ENCODE measurements at places on chromosomes 7 and 10.

- no peak for DNase-seq
Observed at GRCh38 chr7:63112764-63113712, 885.6 kb upstream of the ZNF722 start.

DNA sequence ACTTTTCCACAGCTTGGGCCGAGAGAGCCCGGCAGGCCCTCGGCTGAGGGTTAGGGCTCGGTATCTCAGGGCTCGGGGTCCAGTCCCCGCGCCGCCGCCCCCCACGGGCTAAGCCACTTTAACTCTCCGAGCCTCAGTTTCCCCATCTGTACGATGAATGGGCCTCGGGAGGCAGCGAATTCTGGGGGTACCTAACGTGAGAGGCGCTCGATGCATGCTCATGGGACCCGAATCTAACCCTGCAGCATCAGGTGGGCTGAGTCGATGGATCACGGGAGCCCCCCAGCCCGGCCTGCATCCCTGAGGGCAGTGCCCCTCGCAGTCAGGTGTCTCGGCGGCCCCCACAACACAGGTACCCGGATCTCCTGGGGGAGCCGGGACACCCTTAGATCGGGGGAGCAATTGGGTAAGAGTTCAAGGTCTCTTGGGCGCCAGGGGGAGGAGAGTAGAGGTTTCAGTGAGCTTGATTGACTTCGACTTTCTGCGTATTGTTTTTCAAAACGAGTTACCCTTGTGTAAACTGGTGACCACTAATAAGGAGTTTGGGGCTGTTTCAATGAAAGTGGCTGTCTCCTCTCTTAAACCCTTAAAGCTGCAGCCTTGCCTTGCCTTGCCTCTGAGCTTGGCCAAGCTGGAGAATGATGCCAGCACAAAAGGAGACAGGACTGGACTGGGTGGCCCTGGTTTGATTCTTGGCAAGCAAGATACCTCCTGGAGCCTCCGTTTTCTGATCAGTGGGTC is 631 bp downstream of the POR start:
- DNase-seq: no peak

- no peak for DNase-seq
Observed at GRCh38 chr10:131983780-131984179, 2.1 kb upstream of the BNIP3 start.

DNA sequence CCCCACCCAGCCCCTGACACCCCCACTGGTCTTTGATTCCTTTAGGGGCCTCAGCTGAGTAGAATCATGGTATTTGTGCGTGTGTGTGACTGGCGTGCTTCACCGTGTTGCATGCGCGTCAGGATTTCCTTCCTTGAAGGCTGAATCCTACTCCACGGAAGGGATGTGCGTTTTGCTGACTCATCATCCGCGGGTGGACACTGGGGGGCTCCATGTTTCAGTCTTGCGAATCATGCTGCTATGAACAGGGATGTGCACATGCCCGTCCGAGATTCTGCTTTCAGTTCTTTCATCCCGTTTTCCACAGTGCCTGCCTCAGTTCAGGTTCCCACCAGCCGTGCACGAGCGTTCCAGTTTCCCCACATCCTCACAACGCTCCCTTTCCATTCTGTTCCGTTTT is 20.9 kb upstream of the JAKMIP3 start:
- DNase-seq: no peak

GRCh38 chr10:102834143-102834542 is 3.1 kb downstream of the CYP17A1 start:
- DNase-seq: no peak

GRCh38 chr7:33650828-33651227 is 254.5 kb upstream of the BMPER start:
- no peak for DNase-seq

- no peak for DNase-seq
Observed at GRCh38 chr10:23322082-23322481, 22.5 kb downstream of the C10orf67 start.

DNA sequence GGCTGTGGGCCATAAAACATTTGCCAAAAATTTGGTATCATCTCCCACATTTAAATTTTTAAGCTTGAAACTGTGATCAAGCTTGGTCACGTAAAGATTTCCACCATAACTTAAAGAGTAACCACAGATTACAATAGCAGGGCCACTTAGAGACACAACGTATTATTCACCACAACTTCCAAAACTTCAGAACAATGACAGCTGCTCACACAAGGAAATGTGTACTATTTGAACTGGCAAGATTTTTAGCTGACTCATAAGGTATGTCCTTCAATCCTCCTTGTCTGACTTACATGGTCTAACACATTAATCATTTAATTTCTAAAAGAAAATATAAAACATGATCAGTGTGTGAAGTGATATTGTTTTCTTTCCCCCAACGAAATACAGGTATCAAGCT is 234.5 kb downstream of the PARD3 start:
- DNase-seq: no peak

DNA sequence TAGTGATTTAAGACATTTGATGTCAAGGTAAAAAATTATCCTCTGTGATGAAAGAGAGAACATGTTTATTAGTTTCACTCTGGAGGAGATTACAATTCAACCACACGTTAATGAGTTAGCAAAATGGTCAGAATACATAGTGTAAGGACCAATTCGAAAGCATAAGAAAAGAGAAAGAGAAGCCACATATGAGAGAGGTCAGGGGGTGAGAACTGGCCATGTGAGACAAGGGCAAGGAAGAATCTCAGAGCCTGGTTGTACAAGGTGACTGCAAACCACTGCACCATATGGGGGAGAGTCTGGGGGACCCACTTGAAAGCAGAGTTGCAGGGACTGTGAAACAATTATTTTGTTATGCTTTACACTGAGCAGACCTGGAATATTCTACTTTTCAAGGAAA is 27.7 kb upstream of the BET1 start:
- DNase-seq: no peak

DNA sequence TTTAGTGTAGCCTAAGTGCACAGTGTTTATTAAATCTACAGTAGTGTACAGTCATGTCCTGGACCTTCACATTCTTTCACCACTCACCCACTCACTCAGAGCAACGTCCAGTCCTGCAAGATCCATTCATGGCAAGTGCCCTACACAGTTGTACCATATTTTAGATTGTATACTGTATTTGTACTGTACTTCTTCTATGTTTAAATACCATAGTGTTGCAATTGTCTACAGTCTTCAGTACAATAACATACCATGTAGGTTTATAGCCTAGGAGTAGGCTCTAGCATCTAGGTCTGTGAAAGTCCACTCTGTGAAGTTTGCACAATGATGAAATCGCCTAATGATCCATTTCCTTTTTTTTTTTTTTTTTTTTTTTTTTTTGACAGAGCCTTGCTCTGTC is 12.0 kb downstream of the EEPD1 start:
- DNase-seq: no peak

GRCh38 chr10:23081891-23082290 is 13.5 kb upstream of the MSRB2 start:
- no peak for DNase-seq

- DNase-seq: no peak
Observed at GRCh38 chr7:69908454-69908853, 310.2 kb downstream of the AUTS2 start.

- no peak for DNase-seq
Observed at GRCh38 chr7:26329520-26330255, 38.0 kb downstream of the SNX10 start.

- no peak for DNase-seq
Observed at GRCh38 chr10:86665868-86666267, 2.4 kb upstream of the LDB3 start.

DNA sequence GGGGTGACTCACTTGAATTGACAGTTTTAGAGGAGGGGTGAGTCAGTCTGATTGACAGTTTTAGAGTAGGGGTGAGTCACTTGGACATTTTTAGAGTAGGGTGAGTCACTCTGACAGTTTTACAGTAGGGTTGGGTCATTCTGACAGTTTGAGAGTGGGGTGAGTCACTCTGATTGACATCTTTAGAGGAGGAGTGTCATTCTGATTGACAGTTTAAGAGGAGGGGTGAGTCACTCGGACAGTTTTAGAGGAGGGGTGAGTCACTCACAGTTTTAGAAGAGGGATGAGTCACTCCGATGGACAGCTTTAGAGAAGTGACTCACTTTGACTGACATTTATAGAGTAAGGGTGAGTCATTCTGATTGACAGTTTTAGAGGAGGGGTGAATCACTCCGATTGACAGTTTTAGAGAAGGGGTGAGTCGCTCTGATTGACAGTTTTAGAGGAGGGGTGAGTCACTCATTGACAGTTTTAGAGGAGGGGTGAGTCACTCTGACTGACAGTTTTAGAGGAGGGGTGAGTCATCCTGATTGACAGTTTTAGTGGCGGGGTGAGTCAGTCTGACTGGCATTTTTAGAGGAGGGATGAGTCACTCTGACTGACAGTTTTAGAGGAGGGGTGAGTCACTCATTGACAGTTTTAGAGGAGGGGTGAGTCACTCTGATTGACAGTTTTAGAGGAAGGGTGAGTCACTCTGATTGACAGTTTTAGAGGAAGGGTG is 595.9 kb downstream of the DNAJB6 start:
- no peak for DNase-seq

GRCh38 chr7:129351320-129351719 is 82.9 kb upstream of the STRIP2 start:
- no peak for DNase-seq

- no peak for DNase-seq
Observed at GRCh38 chr10:47451273-47451997, 32.5 kb downstream of the ANXA8 start.

DNA sequence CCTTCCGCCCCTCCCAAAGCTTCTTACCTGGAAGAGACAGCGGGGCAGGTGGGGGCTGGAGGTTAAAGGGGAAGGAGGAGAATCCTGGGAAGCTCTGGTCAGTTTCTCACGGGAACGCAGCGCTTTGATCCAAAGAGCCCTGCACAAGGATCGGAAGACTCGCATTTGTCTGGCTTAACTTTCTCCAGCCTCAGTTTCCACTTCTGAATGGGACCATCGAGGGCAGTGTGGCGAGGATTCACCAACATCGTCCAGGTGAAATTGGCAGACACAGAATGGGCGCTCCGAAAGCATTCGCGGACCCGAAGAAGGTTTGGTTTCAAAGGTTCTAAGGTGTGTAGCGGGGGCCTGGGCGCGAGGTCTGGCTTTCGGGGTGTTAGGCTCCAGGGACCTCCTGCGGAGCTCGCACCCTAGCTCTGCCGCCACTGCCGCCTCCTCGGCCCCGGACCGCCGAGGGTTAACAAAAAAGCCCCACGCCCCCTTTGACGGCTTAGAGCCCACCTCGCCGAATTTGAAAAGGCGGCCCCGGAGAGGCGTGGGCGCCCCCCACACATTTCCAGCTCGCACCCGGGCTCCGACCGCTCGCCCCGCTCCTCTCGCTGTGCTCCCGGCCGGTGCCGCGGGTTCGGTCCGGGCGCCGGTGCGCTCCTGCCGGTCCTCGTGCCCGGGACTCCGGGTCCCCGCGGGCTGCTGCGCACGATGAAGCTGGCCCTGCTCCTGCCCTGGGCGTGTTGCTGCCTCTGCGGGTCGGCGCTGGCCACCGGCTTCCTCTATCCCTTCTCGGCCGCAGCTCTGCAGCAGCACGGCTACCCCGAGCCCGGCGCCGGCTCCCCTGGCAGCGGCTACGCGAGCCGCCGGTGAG is at the start of gene COL26A1:
COL26A1 (plus strand) TSS at position 542 of the 862 bp plus-strand sequence; CDS start at position 700, 158 bp downstream.
- DNase-seq: peak; percentile 65

GRCh38 chr10:123761666-123762230 is 95.6 kb downstream of the GPR26 start:
- DNase-seq: no peak

DNA sequence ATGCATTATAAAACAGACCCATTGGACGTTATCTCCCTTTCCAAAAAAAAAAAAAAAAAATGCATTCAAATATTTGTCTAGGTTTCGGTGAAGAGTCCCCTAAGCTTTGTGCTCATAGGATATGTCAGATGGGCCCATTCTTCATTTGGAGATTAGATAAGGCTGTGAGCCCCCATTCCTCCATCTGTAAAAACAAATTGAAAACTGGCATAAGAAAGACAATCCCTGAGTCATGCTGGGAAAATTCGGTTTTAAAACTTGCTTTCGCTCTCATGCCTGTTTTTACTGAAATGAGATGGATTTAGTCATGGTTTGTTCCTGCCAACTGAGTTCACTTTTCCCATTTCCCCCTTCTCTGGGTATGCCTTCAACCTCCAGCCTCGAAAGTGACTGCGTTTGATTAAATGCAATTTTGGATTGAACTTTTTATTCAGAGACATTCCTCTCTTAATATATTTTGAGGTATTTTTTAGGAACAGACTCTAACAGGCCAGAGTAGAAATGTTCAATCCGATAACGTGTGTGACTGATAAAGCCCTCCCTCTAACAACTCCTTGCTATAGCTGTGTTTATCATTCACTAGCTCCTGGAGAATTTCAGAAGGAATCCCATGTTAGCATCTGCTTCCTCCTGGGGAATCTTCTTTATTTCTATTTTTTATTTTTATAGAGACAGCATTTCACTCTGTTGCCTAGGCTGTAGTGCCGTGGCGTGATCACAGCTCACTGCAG is 190.9 kb upstream of the LYZL2 start:
- DNase-seq: peak; percentile 25

DNA sequence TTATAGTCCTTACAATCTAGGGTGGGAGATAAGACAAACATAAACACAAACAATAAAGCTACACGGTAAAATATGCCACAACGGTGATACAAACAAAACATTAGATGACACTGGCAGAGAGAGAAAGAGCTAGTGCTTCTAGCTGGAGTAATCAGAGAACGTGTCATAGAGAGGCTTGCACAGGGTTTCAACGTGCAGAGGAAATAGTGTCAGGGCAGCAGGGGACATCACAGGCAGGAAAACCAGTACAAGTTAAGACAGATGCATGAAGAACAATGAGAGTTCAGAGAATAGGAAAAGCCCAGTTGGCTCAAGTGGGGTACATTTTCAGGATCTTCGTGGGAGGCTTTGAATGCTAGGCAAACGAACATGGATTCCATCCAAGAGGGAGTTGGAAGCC is 91.4 kb downstream of the ZNF438 start:
- no peak for DNase-seq

DNA sequence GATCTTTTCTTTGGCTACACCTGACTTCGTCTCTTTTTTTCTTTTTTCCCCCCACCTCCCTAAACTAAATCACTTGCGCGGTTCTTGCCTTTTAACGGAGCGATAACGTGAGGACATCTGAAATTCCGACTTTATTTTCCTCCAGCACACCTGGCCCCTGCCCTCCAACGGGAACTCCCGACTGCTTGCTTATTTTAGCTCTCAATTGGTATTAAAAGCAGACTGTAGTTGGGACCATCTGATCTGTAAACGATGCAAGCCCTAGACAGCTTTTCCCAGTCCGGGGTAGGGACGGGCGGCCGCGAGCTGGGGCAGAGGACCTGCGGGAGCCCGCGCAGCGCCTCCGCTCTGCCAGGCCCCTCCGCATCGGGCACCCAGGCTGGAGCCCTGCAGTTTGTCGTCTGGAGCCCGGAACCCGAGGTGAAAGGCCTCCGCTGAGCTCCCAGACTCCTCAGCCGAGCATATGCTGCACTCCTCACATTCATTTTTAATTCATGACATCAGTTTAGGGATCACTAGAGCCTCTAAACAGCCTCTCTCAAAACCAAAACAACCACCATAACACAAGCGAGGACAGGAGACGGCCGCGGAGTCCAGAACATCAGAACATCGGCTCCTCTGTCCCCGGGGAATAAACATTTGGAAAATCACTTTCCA is 10.0 kb upstream of the EMX2 start:
- no peak for DNase-seq

- no peak for DNase-seq
Observed at GRCh38 chr7:76108540-76109233, 60.8 kb downstream of the MDH2 start.

- DNase-seq: no peak
Observed at GRCh38 chr10:111506266-111507034, 429.6 kb downstream of the ADRA2A start.

- DNase-seq: no peak
Observed at GRCh38 chr7:95905167-95905566, 132.8 kb downstream of the DYNC1I1 start.

Data from right forelimb (tissue), 1 donor.